Aorta (tissue), 5 donors: ENCODE measurements at places on chromosomes 3 and 15. TPM values are rescaled to one million over a fixed set of nuclear protein-coding genes. Genes with fewer than 3 reads are reported as not detected.

Gene TGM5
- total RNA-seq: 0.84 TPM

Gene PARP9
- 30.4 TPM for total RNA-seq

Gene SLC28A2
- not detected for total RNA-seq

Gene ZBED2
- total RNA-seq: not detected

Gene TBC1D2B
- 109 TPM for total RNA-seq

Gene GOLGA8T
- not detected for total RNA-seq

Gene GPR62
- not detected for total RNA-seq

Gene GOLGA8N
- total RNA-seq: 18.1 TPM

Gene SETMAR
- 23.4 TPM for total RNA-seq

Gene GASK1A
- 12.2 TPM for total RNA-seq

Gene UQCC5
- total RNA-seq: 14.0 TPM

Gene SERINC4
- not detected for total RNA-seq

Gene GOLGA8Q
- 5.7 TPM for total RNA-seq

Gene CALML4
- total RNA-seq: 4.0 TPM

Gene C3orf20
- 0.16 TPM for total RNA-seq

Gene KNG1
- total RNA-seq: not detected

GRCh38 chr3:134965865-134966481 lies 170.9 kb downstream of the EPHB1 start:
- no peaks in the 10 kb centered on the region for H3K36me3 ChIP-seq
- no peaks in the 10 kb centered on the region for H3K4me1 ChIP-seq
- DNase-seq: no peak
- H3K4me3 ChIP-seq: no peak overlapping the region
- no peaks in the 10 kb centered on the region for H3K27me3 ChIP-seq

DNA sequence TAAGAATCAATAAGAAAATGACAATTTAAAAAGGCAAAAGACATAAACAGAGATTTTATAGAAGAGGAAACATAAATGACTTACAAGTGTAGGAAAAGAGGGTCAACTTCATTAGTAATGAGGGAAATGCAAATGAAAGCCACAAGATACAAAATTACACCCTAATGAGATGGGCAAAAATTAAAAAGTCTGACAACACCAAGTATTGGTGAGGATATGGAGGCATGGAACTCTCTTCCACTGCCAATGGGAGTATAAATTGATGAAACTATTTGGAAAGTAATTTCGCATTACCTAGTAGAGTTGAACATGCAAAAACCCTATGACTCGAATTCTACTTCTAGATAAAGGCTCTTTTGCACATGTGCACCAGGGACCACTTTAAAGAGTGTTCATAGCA lies 28.2 kb upstream of the ITGA11 start:
- DNase-seq: no peak
- no peak overlapping the region for H3K4me3 ChIP-seq
- H3K27ac ChIP-seq: no peak overlapping the region
- no peaks in the 10 kb centered on the region for H3K36me3 ChIP-seq

DNA sequence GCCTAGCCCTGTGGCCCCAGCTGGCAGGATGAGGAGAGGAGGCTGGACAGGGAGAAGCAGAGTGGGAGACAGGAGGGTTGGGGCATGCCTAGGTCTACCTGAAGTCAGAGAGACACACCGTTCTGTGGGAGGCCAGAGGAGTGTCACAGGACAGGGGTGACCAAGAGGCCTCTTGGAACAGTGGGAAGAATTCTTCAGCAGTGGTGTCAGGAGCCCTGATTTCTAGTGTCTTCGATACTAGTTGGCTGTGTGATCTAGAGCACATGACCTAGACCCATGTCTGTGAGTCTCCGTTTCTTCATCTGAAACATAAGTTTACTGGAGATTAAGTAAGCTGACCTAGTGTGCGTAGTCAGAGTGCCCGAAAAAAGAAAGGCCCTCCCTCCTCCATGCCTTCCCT lies 92.2 kb downstream of the EEFSEC start:
- no peaks in the 10 kb centered on the region for H3K4me1 ChIP-seq
- H3K27me3 ChIP-seq: no peaks in the 10 kb centered on the region
- H3K4me3 ChIP-seq: no peak overlapping the region

- no peak for DNase-seq
- no peaks in the 10 kb centered on the region for H3K27me3 ChIP-seq
- H3K27ac ChIP-seq: no peak overlapping the region
- no peaks in the 10 kb centered on the region for H3K4me1 ChIP-seq
- no peak overlapping the region for H3K4me3 ChIP-seq
Measured at GRCh38 chr3:54759166-54759565, 168.7 kb downstream of the LRTM1 start.

GRCh38 chr3:12175137-12175593 lies 16.5 kb upstream of the TIMP4 start:
- no peak overlapping the region for H3K4me3 ChIP-seq
- H3K27me3 ChIP-seq: no peaks in the 10 kb centered on the region
- H3K4me1 ChIP-seq: no peaks in the 10 kb centered on the region
- no peak for DNase-seq

GRCh38 chr3:157104928-157105652 lies 54.9 kb downstream of the CCNL1 start:
- no peaks in the 10 kb centered on the region for H3K27me3 ChIP-seq
- no peak overlapping the region for H3K27ac ChIP-seq
- no peaks in the 10 kb centered on the region for H3K4me1 ChIP-seq
- DNase-seq: no peak
- no peaks in the 10 kb centered on the region for H3K36me3 ChIP-seq

GRCh38 chr15:53196242-53196641 lies 406.1 kb upstream of the ONECUT1 start:
- H3K27me3 ChIP-seq: no peaks in the 10 kb centered on the region
- no peaks in the 10 kb centered on the region for H3K4me1 ChIP-seq
- no peak overlapping the region for H3K4me3 ChIP-seq

DNA sequence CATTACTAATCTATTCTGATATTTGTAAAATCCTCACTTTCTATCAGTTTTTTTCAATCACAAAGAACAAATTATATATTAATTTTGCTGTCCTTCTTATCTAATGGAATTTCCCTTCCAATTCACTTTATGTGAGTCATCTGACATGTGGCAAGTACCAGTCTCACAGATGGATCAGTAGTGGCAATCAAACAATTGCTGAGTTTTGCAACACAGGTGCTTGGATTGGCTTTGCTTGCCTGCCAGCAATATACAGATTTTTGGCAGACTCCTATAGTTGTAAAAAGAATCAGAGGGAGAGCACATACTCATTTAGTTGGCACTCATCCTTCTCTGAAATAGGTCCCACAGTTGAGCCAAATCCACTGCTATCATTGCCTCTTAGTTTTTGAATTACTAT lies 83.7 kb downstream of the BCHE start:
- no peaks in the 10 kb centered on the region for H3K4me1 ChIP-seq
- H3K4me3 ChIP-seq: no peak overlapping the region
- H3K27ac ChIP-seq: no peak overlapping the region
- DNase-seq: no peak

GRCh38 chr3:147360646-147361453 lies 45.5 kb downstream of the ZIC4 start:
- no peak for DNase-seq
- H3K4me3 ChIP-seq: no peak overlapping the region
- H3K4me1 ChIP-seq: no peaks in the 10 kb centered on the region
- no peak overlapping the region for H3K27ac ChIP-seq
- no peaks in the 10 kb centered on the region for H3K36me3 ChIP-seq

DNA sequence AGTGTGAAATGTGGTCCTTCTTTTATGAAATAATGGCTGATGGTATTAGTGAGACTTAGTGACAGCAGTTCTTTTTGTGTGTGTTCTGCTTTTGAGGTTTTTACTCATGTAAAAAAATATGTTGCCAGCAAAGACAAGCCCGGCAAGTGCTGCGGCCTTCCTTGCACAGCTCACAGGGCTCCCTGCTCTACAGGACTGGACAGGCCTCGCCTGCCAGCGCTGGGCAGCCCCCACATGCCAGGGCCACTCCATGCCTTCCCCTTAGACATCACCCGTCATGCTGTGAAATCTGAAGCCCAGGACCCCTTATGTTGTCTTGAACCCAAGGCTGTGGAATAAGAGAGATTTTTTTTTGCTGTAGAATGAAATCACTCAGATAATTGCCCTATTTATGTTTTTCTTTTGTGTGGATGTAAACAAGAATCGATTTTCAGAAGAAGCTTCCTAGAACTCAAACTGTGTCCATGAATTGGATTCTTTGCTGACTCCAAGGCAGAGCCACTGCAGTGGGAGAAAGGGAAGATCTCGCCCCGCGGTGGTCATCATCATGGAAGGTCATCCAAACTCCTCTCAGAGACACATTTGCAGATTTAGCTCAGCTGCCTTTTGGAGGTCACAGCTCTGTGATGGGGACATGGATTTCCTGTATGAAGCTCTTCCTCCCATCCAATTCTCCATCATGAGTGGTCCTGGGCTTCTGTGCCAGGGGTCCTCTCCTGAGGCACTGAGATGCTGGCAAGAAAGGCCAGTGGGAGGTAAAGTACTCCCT lies 150.8 kb downstream of the ATP10A start:
- DNase-seq: no peak
- no peaks in the 10 kb centered on the region for H3K36me3 ChIP-seq
- H3K4me1 ChIP-seq: no peaks in the 10 kb centered on the region
- no peak overlapping the region for H3K4me3 ChIP-seq
- no peaks in the 10 kb centered on the region for H3K27me3 ChIP-seq
- H3K27ac ChIP-seq: no peak overlapping the region

GRCh38 chr3:58584690-58585004 lies 7.5 kb upstream of the FAM107A start:
- no peak overlapping the region for H3K27ac ChIP-seq
- no peaks in the 10 kb centered on the region for H3K27me3 ChIP-seq
- peak overlapping the region; percentile 38 for H3K4me3 ChIP-seq
- H3K4me1 ChIP-seq: no peaks in the 10 kb centered on the region
- DNase-seq: no peak
- H3K36me3 ChIP-seq: no peaks in the 10 kb centered on the region

GRCh38 chr15:64247535-64247905 lies 84.7 kb upstream of the PPIB start:
- no peaks in the 10 kb centered on the region for H3K4me1 ChIP-seq
- no peaks in the 10 kb centered on the region for H3K27me3 ChIP-seq
- DNase-seq: no peak

GRCh38 chr3:190436331-190436730 lies 13.4 kb downstream of the TMEM207 start:
- H3K27ac ChIP-seq: no peak overlapping the region
- DNase-seq: no peak
- no peak overlapping the region for H3K4me3 ChIP-seq
- H3K36me3 ChIP-seq: no peaks in the 10 kb centered on the region

DNA sequence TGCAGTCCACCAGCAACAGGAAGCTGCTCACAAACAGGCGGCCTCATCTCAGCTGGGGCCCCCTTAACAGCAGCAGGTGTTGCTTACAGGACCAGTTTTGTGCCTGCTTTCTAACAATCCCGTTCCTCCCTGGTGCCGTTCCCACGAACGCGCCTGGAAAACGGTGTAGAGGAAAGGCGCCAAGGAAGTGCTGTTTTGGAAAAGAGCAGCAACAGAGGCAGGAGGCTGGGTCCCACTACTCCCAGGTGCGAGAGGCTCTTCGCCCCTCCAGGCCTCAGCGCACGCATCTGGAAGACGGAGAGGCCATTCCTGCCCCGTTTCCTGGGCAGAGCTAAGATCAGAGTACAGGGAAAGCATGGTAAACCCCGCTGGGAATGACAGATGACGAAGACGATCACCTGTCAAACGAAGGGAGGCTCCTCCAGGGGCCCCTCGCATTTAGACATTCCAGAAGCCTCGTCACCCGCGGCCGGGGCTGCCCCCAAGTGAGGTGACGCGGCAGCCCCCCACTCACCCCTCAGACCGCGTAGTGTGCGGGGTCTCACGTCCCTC lies 603 bp downstream of the SCAPER start:
- peak overlapping the region; percentile 1 for H3K27ac ChIP-seq
- DNase-seq: no peak

- no peak overlapping the region for H3K4me3 ChIP-seq
- H3K36me3 ChIP-seq: no peaks in the 10 kb centered on the region
- DNase-seq: no peak
Measured at GRCh38 chr3:46059432-46059831, 32.1 kb upstream of the XCR1 start.

- no peak for DNase-seq
- H3K27me3 ChIP-seq: no peaks in the 10 kb centered on the region
- no peak overlapping the region for H3K4me3 ChIP-seq
- no peak overlapping the region for H3K27ac ChIP-seq
- no peaks in the 10 kb centered on the region for H3K4me1 ChIP-seq
Measured at GRCh38 chr3:81214631-81215030, 546.8 kb downstream of the GBE1 start.

GRCh38 chr3:157815739-157816138 lies 290.5 kb downstream of the SHOX2 start:
- no peak overlapping the region for H3K4me3 ChIP-seq
- no peak for DNase-seq
- no peaks in the 10 kb centered on the region for H3K27me3 ChIP-seq
- no peak overlapping the region for H3K27ac ChIP-seq
- H3K36me3 ChIP-seq: no peaks in the 10 kb centered on the region

GRCh38 chr3:72338942-72339669 lies 509.1 kb downstream of the SHQ1 start:
- peak; percentile 85 for DNase-seq
- no peaks in the 10 kb centered on the region for H3K27me3 ChIP-seq
- no peaks in the 10 kb centered on the region for H3K4me1 ChIP-seq
- no peaks in the 10 kb centered on the region for H3K36me3 ChIP-seq

DNA sequence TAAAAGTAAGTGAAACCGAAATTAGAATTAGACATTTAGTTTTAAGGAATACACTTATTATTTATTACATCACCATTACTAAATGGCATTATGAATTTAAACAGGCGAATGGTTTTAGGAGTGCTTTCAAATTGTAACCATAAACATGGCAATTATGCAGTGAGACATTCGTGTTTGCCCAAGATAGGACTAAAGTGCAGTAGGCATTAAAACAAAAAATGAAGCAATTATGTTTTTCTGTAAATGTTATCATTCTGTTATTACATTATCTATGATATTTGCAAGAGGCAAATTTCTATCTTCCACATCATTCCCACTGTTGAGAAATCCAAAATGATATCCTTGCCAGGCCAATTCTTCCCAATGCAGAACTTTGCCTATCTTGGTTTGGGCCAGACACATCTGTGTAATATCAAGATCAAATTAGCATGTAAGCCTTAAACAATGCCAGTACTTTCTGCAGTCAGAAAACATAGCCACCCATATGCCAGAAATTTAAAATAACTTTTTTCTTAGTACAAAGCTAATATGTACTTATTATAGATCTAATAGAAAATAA lies 156.9 kb downstream of the ATP8B4 start:
- DNase-seq: no peak
- no peaks in the 10 kb centered on the region for H3K36me3 ChIP-seq
- H3K27ac ChIP-seq: no peak overlapping the region
- H3K4me1 ChIP-seq: no peaks in the 10 kb centered on the region
- no peak overlapping the region for H3K4me3 ChIP-seq

- H3K36me3 ChIP-seq: no peaks in the 10 kb centered on the region
- no peak overlapping the region for H3K27ac ChIP-seq
- peak; percentile 85 for DNase-seq
- no peak overlapping the region for H3K4me3 ChIP-seq
- H3K27me3 ChIP-seq: no peaks in the 10 kb centered on the region
- H3K4me1 ChIP-seq: peaks cover 6% of the 10 kb centered on the region
Measured at GRCh38 chr3:158725348-158726011, 6.8 kb downstream of the RARRES1 start.
